ENCODE measurements at places on chromosomes 13 and 19. TPM values are rescaled to one million over a fixed set of nuclear protein-coding genes. Genes with fewer than 3 reads are reported as not detected.

The BRME1 gene
- 24.7 TPM for polyA plus RNA-seq

- no peak for DNase-seq
Measured at GRCh38 chr19:14218620-14219330, 12.8 kb upstream of the ADGRL1 start.

GRCh38 chr19:36605101-36605876 lies at the start of gene ZNF382:
Gene ZNF382, plus strand, starts transcription at chr19:36605313. Its CDS starts 4,602 bp downstream, at chr19:36609915.
- peak; percentile 86 for DNase-seq

GRCh38 chr13:100443278-100443997 lies 145.2 kb downstream of the GGACT start:
- DNase-seq, result no peak

The COX6B2 gene
- polyA plus RNA-seq, result 0.07 TPM

The DPY19L3 gene
- polyA plus RNA-seq, result 36.5 TPM

The FAM216B gene
- polyA plus RNA-seq, result not detected

DNA sequence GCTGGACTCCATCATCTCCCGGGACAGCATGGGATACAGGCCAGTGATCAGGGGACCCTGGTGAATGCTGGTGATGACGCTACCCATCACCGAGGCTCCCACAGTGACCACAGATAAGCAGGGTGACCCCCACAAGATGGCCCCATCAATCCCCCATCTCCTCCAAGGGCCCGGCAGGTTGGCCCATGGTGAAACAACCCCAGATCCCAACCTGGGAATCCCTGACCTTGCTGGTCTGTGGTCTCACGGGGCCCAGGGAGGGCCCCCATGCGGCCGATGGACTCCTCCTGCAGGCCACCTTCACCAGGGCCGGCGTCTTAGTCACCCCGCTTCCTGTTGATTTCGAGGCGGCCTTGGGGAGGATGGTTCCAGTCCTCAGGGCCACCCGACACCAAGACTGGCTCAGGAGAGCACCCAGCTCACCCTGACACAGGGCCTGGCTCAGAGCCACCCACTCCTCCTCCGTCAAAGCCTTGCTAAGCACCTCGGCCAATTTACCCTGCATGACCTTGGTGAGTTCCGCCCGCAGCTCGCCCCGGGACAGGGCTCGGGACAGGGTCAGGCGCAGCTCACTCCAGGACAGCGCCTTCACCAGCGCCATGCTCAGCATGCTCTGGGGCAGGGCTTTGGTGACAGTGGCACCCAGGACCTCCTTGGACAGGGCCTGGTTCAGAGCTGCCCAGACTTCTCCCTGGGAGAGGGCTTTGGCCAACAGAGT lies 10.0 kb downstream of the IQCN start:
- no peak for DNase-seq

The FOXA3 gene
- not detected for polyA plus RNA-seq

The TGFB1 gene
- polyA plus RNA-seq, result 20.5 TPM

GRCh38 chr19:10018786-10019185 lies 5.5 kb downstream of the RDH8 start:
- DNase-seq, result no peak

GRCh38 chr19:58338825-58339558 lies 12.2 kb downstream of the ZSCAN22 start:
- DNase-seq, result no peak

GRCh38 chr13:113084094-113084942 lies 21.3 kb upstream of the F7 start:
- DNase-seq, result no peak

The KLK5 gene
- not detected for polyA plus RNA-seq

The KLK2 gene
- polyA plus RNA-seq, result not detected

- DNase-seq, result no peak
Measured at GRCh38 chr19:18385675-18386542, at the start of gene GDF15. Gene GDF15, plus strand, starts transcription at chr19:18386158. Its CDS starts 32 bp downstream, at chr19:18386190.

The ATP4B gene
- polyA plus RNA-seq, result 0.10 TPM

DNA sequence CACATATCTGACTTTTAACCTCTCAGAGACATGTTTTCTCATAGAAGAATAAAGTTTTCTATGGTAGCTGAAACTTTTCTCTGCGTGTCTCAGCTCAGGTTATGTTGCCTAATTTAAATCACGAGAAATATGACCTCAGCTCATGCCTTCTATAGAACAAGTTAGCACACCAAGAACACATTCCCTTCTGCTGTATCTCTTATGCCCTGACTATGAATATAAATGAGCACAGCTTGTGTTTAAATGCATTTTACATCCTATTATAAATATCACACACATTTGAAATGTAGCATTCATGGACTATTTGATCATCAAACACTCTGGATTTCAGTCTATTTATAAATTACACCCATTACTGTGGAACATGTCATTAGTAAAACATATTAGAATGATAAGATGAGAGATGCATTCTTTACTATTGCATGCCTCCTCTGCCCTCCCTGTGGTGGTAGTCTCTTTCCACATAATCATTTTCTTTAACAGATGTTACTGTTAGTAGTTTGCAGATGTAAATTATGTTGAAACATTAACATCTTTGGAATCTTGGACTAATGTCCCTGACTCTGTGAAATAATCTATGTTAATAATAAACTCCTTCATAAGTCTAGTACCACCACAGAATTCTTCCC lies 2044.9 kb upstream of the PCDH20 start:
- no peak for DNase-seq

GRCh38 chr13:113929628-113930615 lies 44.0 kb downstream of the C13orf46 start:
- DNase-seq, result no peak

DNA sequence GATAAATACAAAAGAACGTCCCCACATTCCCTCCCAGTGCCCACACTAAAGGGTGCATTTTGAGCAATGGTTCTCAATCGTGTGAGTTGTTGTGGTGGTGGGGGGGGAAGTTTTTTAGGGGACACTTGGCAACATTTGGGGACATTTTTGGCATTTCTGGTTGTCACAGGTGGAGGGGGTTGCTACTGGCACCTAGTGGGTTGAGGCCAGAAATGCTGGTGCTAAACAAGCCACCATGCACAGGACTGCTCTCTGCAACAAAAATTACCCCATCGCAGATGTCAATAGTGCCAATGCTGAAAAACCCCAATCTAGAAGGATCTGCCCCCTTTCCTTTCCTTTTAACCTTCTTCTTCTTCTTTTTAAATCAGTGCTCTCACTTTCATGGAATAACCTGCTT lies 453.3 kb downstream of the TSHZ3 start:
- no peak for DNase-seq

GRCh38 chr19:3120611-3121276 lies 15.1 kb upstream of the GNA15 start:
- no peak for DNase-seq

- DNase-seq, result no peak
Measured at GRCh38 chr13:31282741-31283455, 83.1 kb downstream of the B3GLCT start.

The PTPRH gene
- polyA plus RNA-seq, result 0.21 TPM

- DNase-seq, result no peak
Measured at GRCh38 chr19:44577566-44577874, 35.8 kb upstream of the IGSF23 start.

DNA sequence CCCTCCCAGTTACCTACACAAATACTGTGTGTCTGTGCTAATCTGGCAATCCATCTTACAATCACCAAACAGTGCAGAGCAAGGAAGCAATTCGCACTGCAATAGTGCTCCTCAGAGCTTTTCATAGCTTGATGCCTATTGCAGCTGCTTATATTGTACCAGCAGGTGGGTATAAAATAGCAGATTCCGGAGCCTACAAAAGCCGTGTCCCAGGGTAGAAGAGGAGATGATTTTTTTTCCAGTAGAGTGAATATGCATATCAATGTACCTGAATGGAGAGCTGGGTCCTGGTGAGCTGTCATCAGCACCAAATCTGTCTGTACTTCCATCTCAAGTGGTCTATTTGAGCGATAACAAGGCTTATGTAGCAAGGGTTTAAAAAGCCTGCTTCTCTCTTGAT lies 668.4 kb downstream of the DIAPH3 start:
- DNase-seq, result no peak

GRCh38 chr13:74217811-74218210 lies 83.6 kb upstream of the KLF12 start:
- no peak for DNase-seq

DNA sequence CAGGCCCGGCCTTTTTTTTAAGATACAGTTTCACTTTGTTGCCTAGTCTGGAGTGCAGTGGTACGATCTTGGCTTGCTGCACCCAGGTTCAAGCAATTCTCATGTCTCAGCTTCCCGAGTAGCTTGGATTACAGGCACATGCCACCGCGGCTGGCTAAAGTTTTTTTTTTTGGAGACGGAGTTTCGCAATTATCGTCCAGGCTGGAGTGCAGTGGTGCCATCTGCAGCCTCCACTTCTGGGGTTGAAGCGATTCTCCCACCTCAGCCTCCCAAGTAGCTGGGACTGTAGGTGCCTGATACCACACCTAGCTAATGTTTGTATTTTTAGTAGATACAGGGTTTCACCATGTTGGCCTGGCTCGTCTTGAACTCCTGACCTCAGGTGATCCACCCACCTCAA lies 4.9 kb upstream of the CARM1 start:
- no peak for DNase-seq

The PSG6 gene
- polyA plus RNA-seq, result not detected

DNA sequence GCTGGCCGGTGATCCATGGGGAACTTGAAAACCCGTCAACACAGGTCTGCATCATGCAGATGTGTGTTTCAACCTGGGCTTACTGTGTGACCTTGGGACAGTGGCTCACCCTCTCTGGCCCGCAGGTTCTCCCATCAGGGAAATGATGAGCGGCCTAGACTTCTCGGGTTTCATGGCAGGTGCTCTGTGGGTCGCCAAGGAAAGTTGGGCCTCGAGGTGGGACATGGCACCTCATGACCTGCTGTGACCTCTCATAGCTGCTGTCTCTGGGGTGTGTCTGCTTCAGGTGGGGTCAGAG lies 50.8 kb upstream of the NFIC start:
- DNase-seq, result no peak

- DNase-seq, result peak; percentile 49
Measured at GRCh38 chr13:31200637-31200971, 829 bp downstream of the B3GLCT start.

DNA sequence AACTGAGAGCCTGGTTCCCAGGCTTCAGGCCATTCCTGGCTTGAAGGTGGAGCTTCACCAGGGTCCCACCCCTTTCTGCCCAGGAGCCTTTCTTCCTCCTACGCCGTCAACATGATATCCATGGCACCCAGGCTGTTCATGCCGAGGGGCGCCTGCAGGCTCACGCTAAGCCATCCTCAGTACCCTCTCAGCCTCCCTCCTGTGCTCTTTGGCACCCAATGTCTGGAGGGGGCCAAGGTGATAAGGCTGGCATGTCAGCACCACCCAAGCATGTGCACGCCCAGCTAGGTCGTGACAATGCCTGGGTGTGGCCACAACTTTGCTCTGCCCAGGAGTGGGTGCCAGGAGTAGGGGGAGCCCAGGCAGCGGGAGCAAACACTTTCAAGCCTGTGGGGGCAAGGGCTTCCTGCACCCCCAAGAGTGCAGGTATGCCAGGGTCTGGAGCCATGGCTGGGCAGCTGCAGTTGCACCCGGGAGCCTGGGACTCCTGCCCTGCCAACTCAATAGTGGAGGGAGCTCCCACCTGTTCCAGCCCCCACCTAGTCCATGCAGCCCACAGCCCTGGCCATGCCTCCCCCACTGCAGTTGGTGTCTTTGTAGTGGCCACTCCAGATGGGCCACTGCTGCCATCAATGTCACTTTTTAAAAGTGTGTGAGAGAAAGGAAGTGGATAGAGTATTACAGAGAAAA lies 219.9 kb downstream of the MAB21L1 start:
- no peak for DNase-seq

The SCGB2B2 gene
- polyA plus RNA-seq, result not detected

DNA sequence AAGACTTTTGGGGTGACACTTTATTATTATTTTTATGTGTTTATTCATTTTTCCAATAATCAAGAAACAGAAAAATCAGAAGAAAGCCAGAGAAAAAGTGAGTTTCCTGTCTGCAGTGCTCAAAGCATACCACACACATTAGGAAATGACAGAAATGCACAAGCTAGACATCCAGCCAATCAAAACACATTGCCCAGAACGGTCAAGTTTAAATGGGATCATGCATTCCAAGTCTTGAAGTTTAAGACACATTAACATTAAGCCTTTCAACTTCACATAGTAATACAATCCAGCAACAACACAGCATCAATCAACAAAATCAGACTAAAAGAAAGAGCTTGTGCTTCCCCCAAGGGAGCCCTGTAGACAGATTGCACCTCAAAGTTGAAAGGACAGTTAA lies 28.7 kb upstream of the MEDAG start:
- DNase-seq, result no peak

The RASGRP4 gene
- polyA plus RNA-seq, result 2.3 TPM

The CLIP3 gene
- 40.2 TPM for polyA plus RNA-seq

DNA sequence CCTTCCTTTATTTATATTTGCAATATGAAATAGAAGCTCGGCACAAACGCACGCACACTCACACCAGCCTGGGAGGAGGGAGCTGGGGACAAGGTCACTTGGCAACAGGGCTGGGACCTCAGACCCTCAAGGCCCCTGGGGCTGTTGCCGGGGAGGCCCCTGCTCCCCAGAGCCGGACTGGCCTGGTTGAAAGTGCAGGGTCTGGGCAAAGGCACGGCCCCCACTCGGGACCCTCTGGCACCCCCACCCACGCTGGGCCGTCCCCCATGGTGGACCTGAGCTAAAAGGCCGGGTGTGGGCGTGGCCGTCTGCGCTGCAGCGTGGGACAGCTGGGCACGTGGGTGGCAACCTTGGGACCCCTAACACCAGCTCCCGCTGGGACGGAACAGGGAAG lies 1.2 kb upstream of the TMEM86B start:
- DNase-seq, result no peak

The NKG7 gene
- not detected for polyA plus RNA-seq

GRCh38 chr19:42111811-42112210 lies 20.4 kb downstream of the POU2F2 start:
- no peak for DNase-seq

- peak; percentile 36 for DNase-seq
Measured at GRCh38 chr19:10352764-10353671, 13.6 kb upstream of the ICAM3 start.

DNA sequence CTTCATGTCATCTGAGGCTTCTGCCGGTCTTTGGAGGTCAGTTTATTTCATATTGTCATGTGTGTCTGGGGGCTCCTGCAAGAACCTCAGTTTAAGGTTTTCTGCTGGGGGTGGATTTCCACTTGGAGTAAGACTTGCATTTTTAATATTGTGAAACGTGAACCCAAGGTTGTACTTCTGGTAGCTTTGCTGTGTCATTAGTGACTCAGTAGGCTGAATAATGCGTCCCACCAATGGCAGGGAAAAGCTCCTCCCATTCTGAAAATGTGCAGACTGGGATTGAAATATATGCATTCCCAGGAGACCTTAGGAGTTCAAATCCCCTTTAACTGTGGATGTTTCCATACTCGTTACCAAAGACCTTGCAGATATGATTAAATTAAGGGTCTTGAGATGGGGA lies 46.2 kb downstream of the ING1 start:
- no peak for DNase-seq

GRCh38 chr13:49356223-49356622 lies 87.6 kb downstream of the CAB39L start:
- DNase-seq, result peak; percentile 35
